ENCODE measurements at places on chromosomes 13 and 19. TPM values are rescaled to one million over a fixed set of nuclear protein-coding genes. Genes with fewer than 3 reads are reported as not detected.

DNA sequence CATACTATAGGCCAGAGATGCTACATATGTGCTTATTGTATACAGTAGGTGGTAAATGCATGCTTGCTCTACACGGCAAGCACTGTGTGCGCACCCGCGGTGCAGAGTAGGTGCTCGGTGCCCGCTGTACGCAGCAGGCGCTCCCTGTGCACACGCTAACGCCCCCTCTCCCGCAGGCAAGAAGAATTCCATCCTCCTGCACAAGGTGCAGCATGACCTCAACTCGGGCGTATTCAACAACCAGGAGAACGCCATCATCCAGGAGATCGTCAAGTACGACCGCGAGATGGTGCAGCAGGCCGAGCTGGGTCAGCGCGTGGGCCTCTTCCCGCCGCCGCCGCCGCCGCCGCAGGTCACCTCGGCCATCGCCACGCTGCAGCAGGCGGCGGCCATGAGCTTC, 17.7 kb downstream of the POLRMT start:
- no peak for DNase-seq

DNA sequence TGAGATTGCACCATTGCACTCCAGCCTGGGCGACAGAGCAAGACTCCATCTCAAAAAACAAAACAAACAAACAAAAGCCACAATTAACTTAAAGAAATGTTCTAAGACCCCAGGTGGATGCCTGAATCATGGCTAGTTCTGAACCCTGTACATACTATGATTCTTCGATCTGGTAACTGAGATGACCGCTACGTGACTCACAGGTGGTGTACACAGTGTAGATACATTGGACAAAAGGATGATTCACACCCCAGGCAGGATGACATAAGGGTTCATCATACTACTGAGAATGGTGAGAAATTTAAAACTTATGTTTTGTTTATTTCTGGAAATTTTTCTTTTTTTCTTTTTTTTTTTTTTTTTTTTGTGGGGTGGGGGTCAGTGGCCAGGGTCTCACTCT, 6.5 kb downstream of the ZNF426 start:
- DNase-seq, result no peak

GRCh38 chr13:28161370-28161769, 23.0 kb downstream of the PAN3 start:
- no peak for DNase-seq

Gene CELF5
- total RNA-seq, result 0.20 TPM

Gene SRRM5
- total RNA-seq, result 0.54 TPM
